ENCODE measurements at places on chromosomes 3 and 15.

- no peak for DNase-seq
Observed at GRCh38 chr15:36858423-36858822, 241.9 kb downstream of the MEIS2 start.

- no peak for DNase-seq
Observed at GRCh38 chr3:16897254-16897926, 12.6 kb downstream of the PLCL2 start.

GRCh38 chr3:46500656-46501635 lies 3.2 kb downstream of the RTP3 start:
- peak; percentile 43 for DNase-seq

DNA sequence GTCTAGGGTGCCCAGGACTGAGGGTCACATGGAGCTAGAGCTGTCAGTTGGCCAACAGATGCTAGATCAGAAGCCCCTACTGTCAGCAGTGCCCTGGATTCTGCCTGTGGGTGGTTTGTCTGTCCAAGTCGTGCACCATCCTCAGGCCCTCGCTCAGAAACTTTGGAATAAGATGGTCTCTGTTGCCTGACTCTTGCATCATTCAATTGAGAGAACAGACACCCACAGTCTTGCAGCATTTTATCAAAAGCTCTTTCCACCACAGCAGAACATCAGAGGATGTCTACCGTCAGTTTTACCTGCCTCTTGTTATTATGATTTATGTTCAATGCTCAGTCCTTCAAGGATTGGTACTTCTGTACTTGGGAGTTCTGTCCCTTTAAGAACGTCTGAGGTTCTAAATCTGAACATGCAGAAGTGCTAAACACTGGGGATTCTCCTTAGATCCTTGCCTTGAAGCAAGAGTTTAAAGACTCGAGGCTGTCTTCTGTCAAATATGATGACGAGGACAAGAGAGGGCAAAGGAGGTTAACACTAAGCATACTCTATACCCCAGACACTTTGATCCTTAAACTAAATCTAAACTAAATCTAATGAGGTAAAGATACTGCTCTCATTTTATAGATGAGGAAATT lies 4.8 kb downstream of the AQP9 start:
- DNase-seq, result no peak

GRCh38 chr3:52167240-52167639 lies 13.0 kb upstream of the POC1A start:
- no peak for DNase-seq

DNA sequence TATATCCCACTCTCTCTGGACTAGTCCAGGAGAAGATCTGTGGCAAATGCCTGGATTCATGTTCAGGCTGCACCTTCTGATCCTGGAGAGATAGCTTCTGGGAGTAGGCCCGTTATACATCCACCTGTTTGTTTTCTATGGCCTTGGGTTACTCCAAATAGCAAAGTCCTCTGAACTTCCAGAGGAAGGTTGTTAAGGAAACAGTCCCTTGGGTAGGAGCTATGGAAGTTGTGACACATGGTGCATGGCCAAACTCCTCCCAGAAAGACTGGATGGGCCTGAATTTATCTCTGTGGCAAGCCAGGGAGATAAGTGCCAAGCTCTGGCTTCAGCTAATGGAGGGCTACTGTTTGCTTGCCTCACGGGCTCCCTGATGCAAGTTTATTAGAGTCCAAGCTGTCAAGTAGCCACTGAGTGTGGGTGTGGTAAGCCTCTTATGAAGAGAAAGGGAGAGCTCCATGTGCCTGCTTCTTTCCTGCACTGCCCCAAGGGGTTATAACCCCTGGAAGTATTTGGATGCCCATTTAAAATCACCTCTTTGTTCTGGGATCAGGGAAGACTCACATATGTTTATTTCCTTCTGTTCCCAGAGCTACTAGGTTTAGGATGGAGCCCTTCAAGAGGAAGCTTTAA lies 328.7 kb upstream of the ATP11B start:
- DNase-seq, result no peak

- no peak for DNase-seq
Observed at GRCh38 chr3:157999246-157999645, 107.0 kb downstream of the SHOX2 start.

GRCh38 chr3:157119369-157119951 lies 40.5 kb downstream of the CCNL1 start:
- no peak for DNase-seq

GRCh38 chr3:134035836-134036235 lies 6.1 kb upstream of the SLCO2A1 start:
- DNase-seq, result no peak

GRCh38 chr3:67550541-67550940 lies 103.9 kb downstream of the SUCLG2 start:
- DNase-seq, result no peak

GRCh38 chr3:29771602-29772001 lies 490.7 kb downstream of the RBMS3 start:
- DNase-seq, result no peak

- DNase-seq, result no peak
Observed at GRCh38 chr3:95595416-95596075, 1218.8 kb upstream of the EPHA6 start.

DNA sequence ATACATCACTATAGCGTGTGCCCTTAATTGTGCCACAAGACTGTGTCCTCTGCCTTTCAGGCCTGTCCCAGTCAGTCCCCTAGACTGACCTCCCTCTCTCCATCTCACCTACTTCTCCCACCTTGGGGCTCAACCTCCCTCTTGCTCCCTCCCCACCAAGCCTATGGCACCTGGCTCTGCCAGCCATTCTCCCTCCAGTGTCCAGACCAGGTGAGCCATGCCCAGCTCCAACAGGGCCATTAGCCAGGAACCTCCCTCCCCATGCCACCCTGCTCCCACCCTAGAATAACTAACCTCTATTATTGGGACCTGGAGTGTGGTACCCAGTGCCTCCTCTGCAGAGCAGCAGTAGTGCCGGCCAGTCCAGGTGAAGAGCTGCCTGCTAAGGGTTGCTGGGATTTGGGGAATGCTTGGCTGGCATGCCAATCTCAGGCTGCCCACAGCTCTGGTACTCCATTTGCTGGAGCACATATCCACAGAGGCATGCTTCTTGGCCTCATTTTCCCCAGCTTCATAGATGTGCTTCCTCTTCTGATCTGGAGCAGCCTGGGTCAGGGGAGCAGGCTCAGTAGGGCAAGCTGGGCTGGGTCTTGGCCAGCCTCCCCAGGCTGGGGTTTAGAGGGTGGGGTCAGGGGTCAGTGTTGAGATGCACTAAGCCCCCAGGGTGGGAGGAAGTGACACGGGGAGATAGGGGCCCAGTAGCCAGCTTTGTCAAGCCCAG lies 38.8 kb downstream of the SAXO2 start:
- DNase-seq, result no peak

DNA sequence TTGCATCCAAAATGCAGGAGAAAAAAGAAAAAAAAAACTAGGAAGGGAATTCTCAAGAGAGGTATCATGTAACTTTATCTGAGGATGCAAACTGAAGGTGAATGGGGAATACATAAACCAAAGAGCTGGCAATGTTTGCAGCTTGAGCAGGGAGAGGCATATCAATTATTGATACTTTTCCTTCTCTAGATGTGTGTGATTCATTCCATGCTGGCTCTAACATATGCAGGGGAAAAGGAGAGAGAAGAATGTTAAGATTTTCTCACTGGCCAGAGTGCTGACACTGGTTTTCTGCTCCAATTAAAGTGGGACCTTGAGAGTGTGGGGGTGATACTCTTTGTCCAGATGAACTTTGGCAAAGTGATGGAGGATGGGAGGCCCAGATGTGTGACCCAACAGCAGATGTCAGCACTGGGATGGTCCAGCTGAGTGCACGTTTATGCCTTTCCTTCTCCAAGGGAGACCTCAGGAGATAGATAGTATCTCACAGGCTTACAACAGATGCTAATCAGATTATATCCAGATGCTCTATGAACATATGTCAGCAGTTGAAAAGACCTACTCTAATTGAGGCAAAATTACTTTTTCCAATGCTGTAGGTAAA lies 50.0 kb upstream of the PSMD6 start:
- DNase-seq, result no peak

- peak; percentile 64 for DNase-seq
Observed at GRCh38 chr3:100155128-100155527, 40.8 kb upstream of the FILIP1L start.

DNA sequence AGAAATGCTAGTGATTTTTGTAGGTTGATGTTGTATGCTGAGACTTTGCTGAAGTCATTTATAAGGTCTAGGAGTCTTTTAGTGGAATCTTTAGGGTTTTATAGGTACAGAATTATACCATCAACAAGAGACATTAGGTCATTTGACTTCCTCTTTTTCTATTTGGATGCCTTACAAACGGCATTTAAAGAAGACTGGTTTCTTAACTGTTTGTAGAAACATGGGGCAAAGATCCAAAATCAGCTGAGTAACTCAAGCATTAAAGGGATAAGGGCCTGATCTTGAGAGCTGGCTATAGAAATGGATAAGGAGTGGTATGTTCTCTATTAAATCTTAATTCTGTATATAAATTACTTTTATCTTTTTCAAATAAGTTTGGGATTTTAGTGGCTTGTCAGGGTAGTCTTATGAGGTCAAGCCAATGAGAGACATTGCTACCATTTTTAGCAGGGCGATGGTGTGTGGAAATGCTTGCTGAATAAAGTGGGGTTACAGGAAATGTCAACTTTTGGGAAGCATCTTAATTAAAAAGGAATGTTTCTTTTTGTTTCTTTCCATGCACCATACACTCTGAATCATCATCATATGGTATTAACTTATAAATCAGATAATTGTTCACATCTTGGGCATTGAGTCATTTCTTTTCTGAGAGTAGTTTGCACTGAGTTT lies 197.7 kb upstream of the GBE1 start:
- DNase-seq, result peak; percentile 97

GRCh38 chr3:129144786-129145185 lies 16.1 kb downstream of the ISY1 start:
- DNase-seq, result no peak

GRCh38 chr3:40653001-40653400 lies 128.2 kb downstream of the ZNF621 start:
- no peak for DNase-seq

GRCh38 chr3:196552253-196552652 lies 16.1 kb downstream of the WDR53 start:
- no peak for DNase-seq

GRCh38 chr15:75126864-75127580 lies 74.7 kb upstream of the C15orf39 start:
- DNase-seq, result no peak

GRCh38 chr15:66424963-66425612 lies 38.4 kb downstream of the MAP2K1 start:
- no peak for DNase-seq

DNA sequence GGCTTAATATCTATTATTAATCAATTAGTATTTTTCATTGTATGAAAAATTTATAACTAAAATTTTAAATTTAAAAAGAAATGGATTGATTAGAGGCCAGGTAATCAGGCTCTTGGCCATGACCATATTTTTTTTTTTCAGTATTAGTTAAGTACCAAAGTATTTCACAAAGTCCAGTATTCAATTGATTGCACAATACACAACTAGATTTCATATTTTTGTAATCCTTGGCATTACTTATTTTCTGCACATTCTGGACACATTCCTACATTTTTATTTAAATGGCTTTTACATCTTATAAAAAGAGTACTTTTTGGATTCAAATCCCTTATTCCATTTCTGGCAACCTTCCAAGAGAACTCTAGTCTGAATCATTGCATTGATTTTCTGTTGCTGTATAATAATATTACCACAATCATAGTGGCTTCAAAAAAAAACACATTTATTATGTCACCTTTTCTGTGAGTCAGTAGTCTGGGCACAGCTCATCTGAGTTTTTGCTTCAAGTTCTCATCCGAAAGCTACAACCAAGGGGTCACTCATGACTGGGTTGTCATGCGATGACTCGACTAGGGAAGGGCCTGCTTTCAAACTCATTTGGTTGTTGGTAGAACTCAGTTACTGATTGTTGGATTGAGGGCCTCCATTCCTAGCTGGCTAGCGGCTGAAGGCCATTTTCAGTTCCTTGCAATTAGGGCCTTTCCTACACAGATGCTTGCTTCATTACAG lies 90.7 kb downstream of the CNTN6 start:
- peak; percentile 84 for DNase-seq

- no peak for DNase-seq
Observed at GRCh38 chr15:38128921-38129320, 123.7 kb upstream of the SPRED1 start.

DNA sequence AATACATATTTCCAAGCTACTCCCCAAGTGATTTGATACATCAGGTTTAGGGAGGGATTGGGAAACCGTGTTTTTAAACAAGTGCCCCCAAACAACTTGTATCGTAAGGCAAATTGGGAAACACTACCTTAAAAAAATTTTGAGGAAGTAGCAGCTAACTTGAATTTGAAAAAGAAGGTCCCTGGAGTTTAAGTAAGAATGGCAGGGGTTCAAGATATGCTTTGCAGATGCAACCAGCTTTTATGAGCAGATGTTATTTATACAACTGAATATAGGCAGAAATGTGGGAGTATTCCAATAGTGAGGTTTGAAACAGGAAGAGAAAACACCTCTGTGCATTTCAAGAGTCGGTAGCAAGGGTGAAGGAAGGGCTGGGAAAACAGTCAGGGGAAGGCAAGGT lies 139.6 kb downstream of the IL20RB start:
- DNase-seq, result no peak

DNA sequence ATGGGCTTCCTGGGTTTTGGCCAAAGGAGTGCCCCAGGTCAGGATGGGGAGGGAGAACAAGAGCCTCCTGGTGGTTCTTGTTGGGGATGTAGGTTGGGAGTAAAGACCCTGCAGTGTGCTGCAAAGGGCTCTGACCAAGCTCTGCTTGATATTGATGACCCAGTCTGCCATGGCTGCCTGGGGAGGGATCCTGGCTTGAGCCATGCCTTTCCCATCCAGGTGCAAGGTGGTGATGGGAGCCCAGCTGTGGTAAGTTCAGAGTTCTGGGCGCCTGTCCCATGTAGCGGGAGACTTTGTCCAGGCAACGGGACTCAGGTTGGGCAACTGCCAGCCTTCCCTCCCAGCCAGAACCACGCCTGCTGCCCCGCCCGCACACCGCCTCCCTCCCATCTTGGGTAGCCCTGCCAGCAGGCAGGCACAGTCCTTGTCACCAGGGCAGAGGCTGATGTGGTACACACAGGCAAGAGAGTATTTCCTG lies 2.6 kb downstream of the GNAI2 start:
- no peak for DNase-seq

GRCh38 chr15:63079947-63080626 lies 37.5 kb downstream of the TPM1 start:
- no peak for DNase-seq

GRCh38 chr3:42829083-42829627 lies 19.9 kb downstream of the ACKR2 start:
- DNase-seq, result no peak

DNA sequence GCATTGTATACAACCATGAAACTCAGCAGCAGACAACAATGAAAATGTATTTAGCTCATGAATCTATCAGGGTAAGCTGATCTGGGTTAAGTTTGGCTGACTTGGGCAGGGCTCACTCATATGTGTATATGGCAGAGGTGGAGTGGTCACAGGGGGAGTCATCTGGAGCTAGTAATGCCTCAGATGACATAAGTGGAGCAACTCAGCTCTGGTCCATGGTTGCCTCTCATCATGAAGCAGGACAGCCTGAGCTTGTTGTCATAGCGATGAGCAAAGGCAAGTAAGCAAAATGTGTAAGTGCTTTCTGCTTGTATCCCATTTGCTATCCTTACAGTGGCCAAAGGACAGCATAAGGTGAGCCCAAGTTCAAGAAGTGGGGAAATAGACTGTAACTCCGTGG lies 64.5 kb downstream of the ALCAM start:
- DNase-seq, result no peak

GRCh38 chr15:97748576-97748975 lies 211.9 kb upstream of the ARRDC4 start:
- DNase-seq, result no peak
